ENCODE measurements at places on chromosomes 16 and 17. TPM values are rescaled to one million over a fixed set of nuclear protein-coding genes. Genes with fewer than 3 reads are reported as not detected.

Gene C1QTNF1
- total RNA-seq, result 9.5 TPM

Gene KRTAP4-5
- not detected for total RNA-seq

Gene OR1E2
- total RNA-seq, result not detected

Gene SPNS2
- 69.0 TPM for total RNA-seq

Gene TP53TG3
- not detected for total RNA-seq

Gene RMI2
- 13.1 TPM for total RNA-seq

Gene FBXL16
- total RNA-seq, result not detected

Gene TAT
- not detected for total RNA-seq

Gene RND2
- total RNA-seq, result under 0.01 TPM

Gene ADAM11
- total RNA-seq, result 0.05 TPM

Gene HSDL1
- total RNA-seq, result 17.5 TPM

Gene IGF2BP1
- 0.30 TPM for total RNA-seq

Gene ST6GALNAC2
- total RNA-seq, result 2.2 TPM

Gene TP53TG3C
- not detected for total RNA-seq

Gene SLC5A2
- total RNA-seq, result not detected

Measured in mammary microvascular endothelial cell (primary cell).